ENCODE measurements at places on chromosomes 3 and 15.

DNA sequence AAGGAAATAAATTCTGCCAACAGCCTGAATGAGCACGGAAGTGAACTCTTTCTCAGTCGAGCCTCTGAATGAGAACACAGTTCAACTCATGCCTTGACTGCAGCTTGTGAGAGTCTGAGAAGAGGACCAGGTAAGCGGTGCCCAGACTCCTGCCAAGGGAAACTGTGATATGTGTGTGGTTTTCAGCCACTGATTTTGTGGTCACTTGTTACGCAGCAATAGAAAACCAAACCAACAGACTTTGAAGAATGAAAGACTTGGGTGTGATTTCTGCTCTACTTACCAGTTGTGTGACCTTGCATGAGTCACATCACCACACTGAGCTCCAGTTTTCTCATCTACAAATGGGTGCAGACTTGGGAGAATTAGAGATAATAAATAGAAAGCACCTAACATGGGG is 30.6 kb upstream of the FAM107A start:
- no peak for DNase-seq

- no peak for DNase-seq
Measured at GRCh38 chr3:35864871-35865270, 225.5 kb downstream of the ARPP21 start.

DNA sequence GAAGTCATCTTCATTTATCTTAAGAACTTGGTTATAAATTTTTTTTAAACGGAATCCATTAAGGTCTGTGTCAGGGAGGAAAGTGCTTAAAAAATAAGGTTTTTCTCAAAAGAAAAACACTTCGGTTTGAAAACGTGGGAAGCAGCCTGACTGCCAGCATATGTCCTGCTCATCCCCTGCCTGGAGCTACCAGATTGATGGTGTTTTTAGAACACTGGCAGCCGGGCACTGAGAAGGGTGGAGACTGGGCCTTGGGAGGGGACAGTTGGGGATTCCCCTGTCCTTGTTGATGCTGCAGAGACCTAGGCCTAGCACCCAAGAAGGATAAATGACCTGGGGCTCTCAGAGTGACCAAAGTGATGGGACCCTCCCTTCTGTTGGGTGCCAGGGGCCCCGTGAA is 296.9 kb downstream of the EPHB1 start:
- no peak for DNase-seq

GRCh38 chr15:70714565-70714964 is 48.8 kb downstream of the UACA start:
- no peak for DNase-seq

DNA sequence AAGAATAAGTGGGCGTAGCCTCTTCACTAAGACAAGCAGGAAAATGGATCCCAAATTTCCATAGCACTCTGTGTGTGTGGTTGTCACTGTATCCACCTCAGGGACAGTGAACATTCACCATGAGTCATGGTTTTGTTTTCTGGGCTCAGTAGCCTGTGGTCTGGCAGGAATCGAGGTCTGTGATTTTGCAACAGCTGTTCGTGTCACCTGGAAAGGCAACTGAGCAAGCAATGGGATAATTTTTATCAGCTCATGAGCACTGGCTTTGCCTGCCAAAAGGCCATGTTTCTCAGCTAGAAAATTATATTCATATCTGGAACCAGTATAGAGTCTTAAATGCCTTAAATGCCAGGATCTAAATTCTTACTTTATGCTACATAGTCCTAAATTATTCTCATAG is 60.9 kb downstream of the STRIT1 start:
- DNase-seq, result no peak

DNA sequence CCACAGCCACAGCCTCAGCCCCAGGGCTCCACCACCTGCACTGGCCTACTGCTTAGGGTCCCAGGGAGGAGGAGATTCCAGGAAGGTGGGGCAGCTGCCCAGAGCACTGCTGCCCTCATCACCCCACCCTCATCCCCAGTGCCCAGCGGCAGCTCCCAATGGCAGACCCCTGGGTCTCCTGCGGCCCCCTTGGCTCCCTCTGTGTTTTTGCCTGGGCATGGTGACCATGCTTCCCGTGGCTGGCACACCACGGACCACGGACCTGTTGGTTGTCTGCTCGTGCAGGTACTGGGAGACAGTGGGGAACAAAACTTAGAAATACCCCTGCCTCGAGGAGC is 2.7 kb downstream of the CHST13 start:
- DNase-seq, result no peak

DNA sequence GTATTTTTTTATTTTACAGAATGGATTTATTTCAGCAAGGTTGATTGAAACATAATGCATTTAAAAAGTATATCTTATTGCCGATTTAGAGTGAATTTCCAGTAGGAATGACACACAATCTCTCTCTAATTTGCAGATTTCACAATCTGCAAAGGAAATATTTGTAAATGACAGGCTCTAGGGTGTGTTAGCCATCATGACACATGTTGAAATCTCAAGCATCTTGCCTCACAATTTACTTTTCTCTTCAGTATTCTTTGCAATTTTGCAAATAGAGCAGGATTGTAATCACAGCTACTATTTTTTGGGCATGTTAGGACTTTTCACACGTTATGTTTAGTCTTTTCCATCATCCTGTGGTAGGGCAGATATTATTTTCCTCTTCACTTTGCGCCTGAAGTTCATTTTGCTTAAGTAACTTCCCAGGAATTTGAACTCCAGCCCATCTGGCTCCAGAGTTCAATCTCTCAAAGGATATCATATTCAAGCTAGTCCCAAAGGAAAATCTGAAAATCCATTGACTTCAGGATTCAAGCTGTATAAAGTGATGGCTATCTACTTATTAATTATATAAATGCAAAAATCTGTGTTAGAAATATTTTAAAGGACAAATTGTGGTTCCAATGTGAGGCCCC is 55.4 kb downstream of the ATP13A4 start:
- DNase-seq, result no peak

- no peak for DNase-seq
Measured at GRCh38 chr3:125025642-125026041, 30.2 kb downstream of the HEG1 start.
